ENCODE measurements at places on chromosomes 1 and 21. TPM values are rescaled to one million over a fixed set of nuclear protein-coding genes. Genes with fewer than 3 reads are reported as not detected.

GRCh38 chr1:208238710-208239472 lies 5.3 kb downstream of the PLXNA2 start:
- H3K4me1 ChIP-seq: peaks cover 4% of the 10 kb centered on the region
- no peak overlapping the region for H3K4me3 ChIP-seq
- H3K36me3 ChIP-seq: no peaks in the 10 kb centered on the region
- no peak overlapping the region for H3K27ac ChIP-seq

- DNase-seq: no peak
- H3K27me3 ChIP-seq: no peaks in the 10 kb centered on the region
- H3K4me1 ChIP-seq: no peaks in the 10 kb centered on the region
- H3K4me3 ChIP-seq: no peak overlapping the region
These were observed 16.6 kb downstream of the STX12 start for GRCh38 chr1:27789540-27790041.

GRCh38 chr1:23449306-23449705 lies 24.8 kb upstream of the TCEA3 start:
- peaks cover 5% of the 10 kb centered on the region for H3K4me1 ChIP-seq
- DNase-seq: no peak
- H3K4me3 ChIP-seq: no peak overlapping the region
- no peaks in the 10 kb centered on the region for H3K36me3 ChIP-seq
- H3K27ac ChIP-seq: peak overlapping the region; percentile 48

DNA sequence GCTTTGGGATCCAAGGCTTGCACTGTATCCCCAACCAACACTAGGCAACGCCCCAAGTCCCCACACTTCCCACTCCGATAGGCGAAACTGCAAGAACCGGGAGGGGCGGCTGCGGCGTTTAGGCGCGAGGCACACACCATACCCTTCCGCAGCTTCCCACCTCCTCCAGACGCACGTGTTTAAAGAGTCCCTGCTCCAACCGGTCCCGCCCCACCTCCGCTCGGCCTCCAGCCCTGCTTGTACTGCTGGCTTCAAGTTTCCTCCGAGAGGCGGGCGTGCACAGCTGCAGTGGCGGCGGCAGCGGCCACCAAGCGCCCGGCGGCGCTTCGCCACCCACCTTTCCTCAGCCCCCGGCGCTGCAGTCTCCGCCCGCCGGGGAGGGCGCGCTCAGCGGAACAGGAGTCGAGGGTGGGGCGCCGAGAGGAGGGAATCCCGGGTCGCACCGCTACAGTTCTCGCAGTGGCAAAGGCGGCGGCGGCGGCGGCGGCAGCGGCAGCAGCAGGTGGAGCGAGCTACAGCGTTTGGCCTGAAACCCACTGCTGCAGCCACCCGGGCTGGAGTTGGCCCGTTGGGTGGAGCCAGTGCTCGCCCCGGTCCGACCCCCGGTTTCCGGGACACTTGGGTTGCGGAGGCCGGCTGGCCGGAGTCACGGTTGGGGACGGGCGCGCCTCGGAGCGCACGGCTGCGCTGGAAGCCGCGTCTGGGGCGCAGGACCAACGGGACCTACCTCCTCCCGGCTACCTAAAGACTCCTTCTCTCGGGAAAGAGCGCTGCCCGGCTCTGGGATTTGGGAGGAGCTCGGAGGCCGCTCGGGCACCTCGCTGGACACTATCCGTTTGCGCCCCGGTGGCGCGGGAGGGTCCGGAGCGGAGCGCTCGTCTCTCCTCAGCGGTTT lies at the start of gene CNIH3:
Gene CNIH3, plus strand, starts transcription at position 457 of the 895 bp plus-strand sequence. CDS start 858 bp downstream, outside the sequence.
- peak within 1 kb of the TSS; percentile 39 for H3K4me3 ChIP-seq
- no peak for DNase-seq
- H3K36me3 ChIP-seq: no peaks in the 10 kb centered on the region
- no peaks in the 10 kb centered on the region for H3K4me1 ChIP-seq
- no peak within 1 kb of the TSS for H3K27ac ChIP-seq

AK5 gene
- total RNA-seq: 30.8 TPM

TRNP1 gene
- total RNA-seq: 27.8 TPM

- H3K4me3 ChIP-seq: no peak overlapping the region
- no peak for DNase-seq
- no peaks in the 10 kb centered on the region for H3K36me3 ChIP-seq
- no peak overlapping the region for H3K27ac ChIP-seq
- H3K27me3 ChIP-seq: peaks cover 3% of the 10 kb centered on the region
- H3K4me1 ChIP-seq: no peaks in the 10 kb centered on the region
These were observed 249.3 kb downstream of the ATG4C start for GRCh38 chr1:63033211-63033610.

DNA sequence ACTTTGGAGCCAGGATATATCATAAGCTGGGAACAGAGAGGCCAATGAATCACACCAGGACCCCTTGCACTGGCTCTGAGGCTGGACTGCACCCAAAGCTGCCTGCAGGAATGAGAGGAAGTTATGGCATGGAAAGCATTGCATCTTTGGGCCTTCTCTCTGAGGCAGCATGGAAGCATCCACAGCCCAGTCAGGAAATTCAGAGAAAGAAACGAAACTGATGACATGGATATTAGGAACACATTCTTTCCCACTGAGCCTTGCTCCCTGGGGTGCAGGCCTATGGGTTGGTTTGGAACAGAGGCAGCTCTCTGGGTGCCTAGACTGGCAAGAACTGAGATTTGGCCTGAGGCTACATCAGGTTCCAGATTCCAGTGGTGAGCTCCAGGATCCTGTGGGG lies 98.6 kb downstream of the NGF start:
- H3K27ac ChIP-seq: no peak overlapping the region
- H3K36me3 ChIP-seq: no peaks in the 10 kb centered on the region
- H3K27me3 ChIP-seq: no peaks in the 10 kb centered on the region
- H3K4me1 ChIP-seq: no peaks in the 10 kb centered on the region

C4BPA gene
- total RNA-seq: not detected

- H3K27me3 ChIP-seq: no peaks in the 10 kb centered on the region
- H3K4me3 ChIP-seq: no peak overlapping the region
- no peaks in the 10 kb centered on the region for H3K36me3 ChIP-seq
These were observed 14.9 kb downstream of the STX12 start for GRCh38 chr1:27787895-27788294.

C1orf226 gene
- total RNA-seq: 21.1 TPM

GRCh38 chr21:15966651-15967050 lies 236.9 kb downstream of the USP25 start:
- H3K36me3 ChIP-seq: no peaks in the 10 kb centered on the region
- H3K4me3 ChIP-seq: no peak overlapping the region
- H3K4me1 ChIP-seq: no peaks in the 10 kb centered on the region
- DNase-seq: no peak
